ENCODE measurements at places on chromosomes 7 and 10.

GRCh38 chr10:77902159-77902558 lies 24.4 kb downstream of the DLG5 start:
- DNase-seq, result no peak

DNA sequence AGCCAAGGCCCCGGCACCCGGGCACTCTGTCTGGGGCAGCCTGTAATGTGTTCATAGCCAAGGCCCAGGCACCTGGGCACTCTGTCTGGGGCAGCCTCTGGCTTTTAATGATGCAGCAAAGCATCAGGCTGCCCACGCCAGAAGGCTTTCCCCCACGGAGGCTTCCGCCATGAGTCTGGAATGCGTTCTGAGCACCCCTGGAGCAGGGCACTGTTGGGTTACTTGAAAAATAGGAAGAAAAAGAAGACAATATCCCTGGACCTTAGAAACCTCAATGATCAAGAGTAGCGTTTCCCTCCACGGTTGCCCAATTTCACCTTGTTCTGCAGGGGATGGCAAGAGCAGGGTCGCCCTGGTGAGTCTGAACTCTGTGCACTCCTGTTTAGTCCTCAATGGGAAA lies 565.0 kb downstream of the PTPRN2 start:
- DNase-seq, result no peak

DNA sequence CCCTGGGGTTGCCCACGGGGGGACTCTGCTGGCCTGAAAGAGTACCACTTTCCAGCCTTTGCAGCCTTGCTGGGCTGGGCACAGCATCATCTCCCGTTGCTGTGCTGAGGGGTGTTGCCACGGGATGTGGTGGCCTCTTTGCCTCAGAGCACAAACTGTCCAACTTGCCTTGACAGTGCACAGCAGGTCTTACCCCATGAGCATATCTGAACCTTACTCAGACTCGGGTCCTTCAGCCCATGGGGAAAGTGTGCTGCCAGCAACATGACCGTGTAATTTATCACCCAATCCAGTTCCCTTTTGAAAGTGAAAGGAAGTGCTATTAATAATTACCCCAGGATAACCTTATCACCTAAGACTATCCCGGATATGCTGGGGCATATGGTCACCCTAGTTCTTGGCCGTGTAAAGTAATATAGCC lies 46.8 kb downstream of the TBXAS1 start:
- DNase-seq, result no peak

GRCh38 chr10:13115832-13116803 lies 16.2 kb downstream of the OPTN start:
- no peak for DNase-seq

- DNase-seq, result no peak
Observed at GRCh38 chr7:140349144-140349771, 49.1 kb downstream of the SLC37A3 start.

DNA sequence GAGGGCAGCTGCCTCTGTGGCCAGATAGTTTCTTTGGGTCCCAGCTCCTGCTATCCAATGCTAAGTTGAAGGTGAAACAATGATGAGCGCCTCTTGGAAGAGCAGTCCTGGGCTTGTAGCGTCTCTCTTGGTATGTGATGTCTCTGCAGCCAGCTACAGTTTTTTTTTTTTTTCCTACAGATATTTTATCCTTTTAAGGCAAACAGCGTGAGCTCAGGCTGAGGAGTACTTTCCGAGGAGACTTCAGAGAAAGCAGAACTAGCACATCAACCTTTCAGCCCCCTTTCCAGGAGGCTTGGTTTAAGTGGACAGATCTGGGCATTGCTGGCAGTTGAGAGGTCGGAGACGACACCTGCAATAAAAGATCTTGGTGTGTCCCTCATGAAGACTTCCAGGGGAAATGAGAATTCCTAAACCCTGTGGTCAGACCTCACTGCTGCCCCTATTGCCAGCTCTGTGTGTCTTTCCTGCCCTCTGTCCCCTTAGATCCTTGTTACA lies 9.1 kb downstream of the PRKG1 start:
- DNase-seq, result no peak

DNA sequence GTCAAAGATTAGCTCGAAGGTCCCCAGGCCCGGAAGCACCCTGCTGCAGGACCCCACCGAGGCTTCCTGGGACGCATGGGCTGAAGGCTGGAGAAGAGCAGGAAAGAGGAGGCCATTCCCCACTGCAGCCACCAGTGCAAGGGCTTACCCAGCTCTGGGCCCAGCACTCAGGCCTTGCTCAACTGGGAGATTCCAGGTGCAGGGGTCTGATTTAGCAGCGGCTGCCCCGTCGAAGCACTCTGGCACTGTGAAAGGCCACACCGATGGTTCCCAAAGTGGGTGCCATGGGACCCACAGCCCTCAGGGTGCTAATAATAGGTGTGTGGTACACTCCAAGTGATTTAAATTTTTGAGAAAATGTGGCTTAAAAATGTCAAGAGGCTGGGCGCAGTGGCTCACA lies 130.9 kb downstream of the OAT start:
- DNase-seq, result no peak

Data from RKO (cell line).